Thoracic aorta (tissue), 2 donors: ENCODE measurements at places on chromosomes 1 and 21.

DNA sequence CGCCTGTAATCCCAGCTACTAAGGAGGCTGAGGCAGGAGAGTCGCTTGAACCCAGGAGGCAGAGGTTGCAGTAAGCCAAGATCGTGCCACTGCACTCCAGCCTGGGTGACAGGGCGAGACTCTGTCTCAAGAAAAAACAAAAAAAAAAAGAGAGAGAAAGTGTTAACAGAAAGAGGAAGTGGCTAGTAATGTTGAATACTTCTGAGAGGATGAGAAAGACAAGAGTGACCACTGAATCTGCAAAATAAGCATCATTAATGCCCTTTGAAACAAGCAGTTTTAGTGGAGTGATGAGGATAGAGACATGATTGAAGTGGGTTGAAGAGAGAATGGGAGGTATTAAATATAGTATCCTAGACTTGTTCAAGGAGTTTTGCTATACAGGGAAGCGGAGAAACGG is 11.7 kb downstream of the MPZ start:
- no peak for DNase-seq

GRCh38 chr21:27645285-27645684 is 678.4 kb upstream of the ADAMTS5 start:
- no peak for DNase-seq

DNA sequence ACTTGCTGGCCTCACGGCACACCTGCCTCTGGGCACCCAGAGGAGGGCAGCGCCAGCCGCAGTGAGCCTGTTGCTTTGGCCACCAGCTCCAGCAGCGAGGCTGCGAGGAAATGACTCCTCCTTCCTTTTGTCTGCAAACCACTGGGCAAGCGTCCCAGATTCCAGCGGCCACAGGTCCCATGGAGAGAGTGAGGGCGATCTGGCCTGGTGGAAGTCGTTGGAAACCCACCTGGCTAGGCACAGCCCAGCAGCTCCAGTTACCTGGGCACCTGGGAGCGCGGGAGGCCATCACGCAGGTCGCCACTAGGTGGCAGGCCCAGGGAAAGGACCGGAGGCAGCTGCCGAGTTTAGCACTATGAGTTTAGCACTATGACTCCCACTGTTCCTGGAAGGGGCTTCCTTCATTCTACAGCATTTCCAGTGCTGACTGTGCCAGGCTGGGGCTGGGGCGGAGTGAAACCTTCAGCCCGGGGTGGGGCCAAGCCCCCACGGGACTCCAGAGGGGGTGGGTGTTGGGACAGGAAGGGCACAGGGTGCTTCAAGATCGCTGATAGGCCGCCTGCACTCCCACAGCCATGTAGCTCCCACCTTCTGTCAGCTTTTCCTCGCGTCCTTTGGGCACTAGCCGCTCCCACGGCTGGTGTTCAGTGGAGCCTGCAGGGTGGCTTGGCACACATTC is 1.1 kb upstream of the ESPN start:
- DNase-seq, result no peak

DNA sequence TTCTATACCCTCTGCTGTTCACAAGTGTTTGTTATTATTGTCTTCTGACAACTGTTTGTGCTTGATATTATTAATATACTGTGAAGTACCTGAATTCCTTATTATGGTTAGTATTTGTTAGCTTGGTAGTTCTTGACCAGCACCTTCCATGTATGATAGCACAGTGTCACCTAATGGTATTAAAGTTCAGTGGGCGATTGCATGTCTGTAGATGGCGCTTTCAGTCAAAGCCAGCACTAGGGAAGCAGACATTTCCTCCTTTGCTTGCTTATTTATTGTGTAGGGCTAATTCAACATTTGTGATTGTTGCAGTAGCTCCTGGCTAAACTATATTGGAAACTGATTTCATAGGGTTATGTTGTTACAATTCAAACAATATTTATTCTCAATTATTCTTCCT is 218.0 kb downstream of the ZP4 start:
- DNase-seq, result no peak

GRCh38 chr1:164977561-164977960 is 379.0 kb downstream of the LMX1A start:
- DNase-seq, result no peak

GRCh38 chr1:113031171-113031933 is 41.6 kb upstream of the LRIG2 start:
- no peak for DNase-seq
